ENCODE measurements at places on chromosomes 16 and 17.
A peak's percentile ranks its signal among the peaks of the same experiment; 100 is the strongest.

DNA sequence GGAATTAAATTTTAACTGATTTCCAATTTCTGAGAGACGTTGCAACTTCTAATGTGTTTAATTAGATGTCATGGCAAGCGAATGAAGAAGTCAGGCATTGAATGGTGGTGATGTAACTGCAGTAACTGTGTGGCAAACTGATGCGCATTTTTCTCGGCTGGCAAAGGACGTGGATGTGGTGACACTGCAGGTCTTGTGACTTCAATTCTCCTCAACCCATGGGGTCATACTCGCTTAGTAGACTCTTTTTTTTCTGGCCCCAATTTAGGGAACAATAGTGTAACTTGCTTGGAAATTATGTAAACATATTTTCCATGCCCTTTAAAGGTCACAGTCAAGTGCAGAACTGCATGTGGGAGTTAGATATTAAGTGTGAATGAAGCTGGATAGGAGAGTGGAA is 1.9 kb upstream of the FAM20A start:
- no peak for DNase-seq

GRCh38 chr16:88558457-88559442 is 11.5 kb upstream of the ZC3H18 start:
- peak; percentile 21 for DNase-seq

- no peak for DNase-seq
These were observed 1.9 kb upstream of the SDR42E1 start for GRCh38 chr16:82013139-82013538.

GRCh38 chr17:54662978-54663876 is 237.4 kb upstream of the TOM1L1 start:
- DNase-seq, result no peak

DNA sequence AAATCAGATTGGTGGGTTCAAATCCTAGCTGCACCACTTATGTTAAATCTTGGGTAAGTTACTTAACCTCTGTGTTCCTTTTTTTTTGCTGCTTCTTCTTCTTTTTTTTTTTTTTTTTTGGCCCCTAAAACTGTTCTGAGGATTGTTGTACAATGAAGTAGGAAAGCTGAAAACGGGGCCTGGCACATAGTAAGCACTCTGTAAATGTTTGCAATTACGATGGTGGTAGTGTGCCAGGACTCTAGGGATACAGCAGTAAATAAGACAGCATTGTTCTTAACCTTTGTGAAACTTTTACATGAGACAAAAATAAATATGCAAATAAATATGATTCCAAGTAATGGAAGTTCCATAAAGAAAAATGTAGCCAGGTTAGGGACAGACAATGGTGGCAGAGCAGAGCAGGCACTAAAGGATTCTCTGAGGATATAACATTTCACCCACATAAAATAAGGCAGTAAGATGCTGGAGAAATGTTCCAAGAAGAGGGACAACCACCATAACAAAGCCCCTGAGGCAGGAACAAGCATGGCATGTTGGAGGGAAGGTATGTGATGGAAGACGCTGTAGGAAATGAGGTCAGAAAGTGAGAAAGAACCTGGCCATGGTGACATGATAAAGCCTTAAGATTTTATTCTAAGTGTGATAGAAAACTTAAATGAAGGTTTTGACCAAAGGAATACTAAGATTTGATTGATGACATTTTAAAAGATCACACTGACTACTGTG is 127.3 kb downstream of the NLK start:
- DNase-seq, result no peak

DNA sequence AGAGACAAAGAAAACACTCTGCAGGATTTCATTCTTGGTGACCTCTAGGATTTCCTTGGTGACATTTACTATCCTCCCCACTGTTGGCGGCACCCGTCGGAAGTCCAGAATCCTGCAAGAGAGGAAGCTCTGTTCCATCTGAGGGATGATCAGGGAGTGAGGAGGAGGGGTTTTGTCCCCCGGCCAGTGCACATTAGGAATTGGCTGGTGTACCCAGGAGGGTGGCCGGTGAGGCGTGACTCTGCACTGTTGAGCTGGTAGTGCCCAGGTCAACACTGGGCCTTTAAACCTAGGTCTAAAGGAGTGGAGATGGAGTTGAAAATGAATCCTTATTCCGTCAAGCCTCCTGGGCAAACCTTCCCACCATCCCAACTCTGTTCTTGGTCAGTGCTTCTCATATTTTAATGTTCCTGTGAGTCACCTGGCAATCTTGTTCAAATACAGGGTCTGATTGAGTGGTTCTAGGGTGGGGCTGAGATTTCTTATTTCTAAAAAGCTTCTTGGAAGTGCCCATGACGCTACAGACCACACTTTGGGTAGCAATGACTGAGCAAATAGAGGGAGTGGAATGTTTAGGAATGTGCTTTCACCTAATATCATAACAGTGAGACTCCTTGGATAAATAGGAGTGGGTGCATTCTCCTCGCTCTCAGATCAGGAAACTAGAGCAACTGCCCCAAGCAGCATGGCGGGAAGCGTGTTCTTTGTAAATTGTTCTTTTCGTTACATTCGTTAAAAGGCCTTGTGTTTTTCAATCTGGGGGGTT is 30.7 kb downstream of the PRKAR1A start:
- no peak for DNase-seq

DNA sequence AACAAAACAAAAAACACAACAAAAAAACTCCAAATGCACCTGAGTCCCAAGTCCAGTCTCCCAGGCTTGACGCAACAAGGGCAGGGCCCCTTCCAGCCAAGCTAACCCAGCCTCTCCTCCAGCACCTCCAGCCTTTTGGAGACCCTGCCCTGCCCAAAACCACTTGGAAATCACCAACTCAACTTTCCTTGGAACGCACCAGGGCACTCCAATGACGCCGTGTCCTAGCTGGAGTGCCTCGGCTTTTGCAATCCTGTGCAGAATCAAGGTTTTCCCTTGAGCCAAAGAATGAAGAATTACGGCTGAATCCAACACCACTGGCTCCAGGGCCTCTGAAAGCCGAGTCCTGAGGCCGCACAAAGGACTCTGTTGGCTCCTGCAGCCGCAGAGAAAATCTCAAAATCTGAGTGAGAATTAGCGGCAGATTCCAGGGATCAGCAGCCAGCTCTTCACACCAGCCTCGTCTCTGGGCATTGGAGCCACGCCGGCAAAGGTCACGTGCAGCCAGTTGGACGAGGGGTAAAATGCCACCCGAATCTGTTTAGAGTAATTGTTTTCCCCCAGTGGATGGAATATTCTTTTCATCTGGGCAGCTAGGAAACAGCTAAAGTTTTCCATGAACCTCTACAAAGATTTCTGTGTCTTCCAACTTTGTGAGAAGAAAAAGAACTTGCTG is 9.7 kb upstream of the BAIAP2 start:
- DNase-seq, result no peak

DNA sequence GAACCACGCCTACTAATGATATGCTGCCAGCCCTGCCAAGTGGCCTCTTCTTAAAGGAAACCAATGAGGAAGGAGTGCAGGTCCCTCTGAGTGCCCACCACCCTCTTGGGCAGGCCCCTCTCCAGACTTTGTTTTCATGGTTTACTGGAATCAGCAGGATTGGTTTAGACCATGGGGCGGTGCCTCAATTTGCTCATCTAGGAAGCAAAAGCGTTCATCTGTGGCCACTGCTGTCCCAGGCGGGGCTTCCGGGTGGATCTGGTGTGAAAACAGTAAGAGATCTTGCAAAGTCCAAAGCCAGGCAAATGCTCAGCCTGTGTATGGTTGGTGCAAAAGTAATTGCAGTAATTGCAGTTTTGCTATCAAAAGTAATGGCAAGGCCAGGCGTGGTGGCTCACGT is 71.3 kb downstream of the AMFR start:
- no peak for DNase-seq

DNA sequence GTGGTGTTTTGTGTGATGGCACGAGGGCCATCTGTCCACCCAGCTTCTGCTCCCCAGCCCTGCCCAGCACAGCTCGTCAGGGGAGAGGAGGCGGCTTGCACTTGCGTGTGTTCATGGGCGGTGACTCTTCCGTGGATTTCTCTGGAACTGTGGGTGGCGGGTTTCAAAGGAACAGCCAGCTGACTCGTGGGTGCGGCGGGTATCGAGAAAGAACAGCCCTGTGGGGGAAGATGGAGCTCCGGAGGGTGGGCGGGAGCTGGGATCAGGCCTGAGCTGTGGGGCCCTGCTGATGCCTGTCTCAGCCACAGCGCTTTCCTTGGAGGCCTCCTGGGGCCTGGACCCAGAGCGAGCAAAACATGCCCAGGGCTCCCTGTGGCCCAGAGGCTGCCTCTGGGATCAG is 13.2 kb downstream of the NAGPA start:
- no peak for DNase-seq

- peak; percentile 19 for DNase-seq
These were observed 19.0 kb upstream of the XYLT2 start for GRCh38 chr17:50326831-50327364.

DNA sequence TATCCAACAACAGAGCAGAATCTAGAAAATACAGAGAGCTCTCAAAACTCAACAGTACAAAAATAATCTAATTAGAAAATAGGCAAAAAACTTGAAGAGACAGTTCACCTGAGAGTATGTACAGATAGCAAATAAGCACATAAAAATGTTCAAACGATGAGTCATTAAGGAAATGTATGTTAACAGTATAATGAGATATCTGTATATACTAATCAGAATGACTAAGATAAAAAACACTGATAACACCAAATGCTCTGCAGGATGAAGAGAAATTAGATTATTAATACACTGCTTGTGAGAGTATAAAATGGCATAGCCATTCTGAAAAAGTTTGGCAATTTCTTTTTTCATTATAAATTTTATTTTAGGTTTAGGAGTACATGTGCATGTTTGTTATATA is 1307.6 kb upstream of the GOT2 start:
- no peak for DNase-seq

GRCh38 chr17:72452286-72453173 is 331.7 kb downstream of the SOX9 start:
- DNase-seq, result no peak

- DNase-seq, result no peak
These were observed 6.8 kb upstream of the NXN start for GRCh38 chr17:986322-986929.

- no peak for DNase-seq
These were observed 54.5 kb downstream of the PRMT7 start for GRCh38 chr16:68365167-68365817.

DNA sequence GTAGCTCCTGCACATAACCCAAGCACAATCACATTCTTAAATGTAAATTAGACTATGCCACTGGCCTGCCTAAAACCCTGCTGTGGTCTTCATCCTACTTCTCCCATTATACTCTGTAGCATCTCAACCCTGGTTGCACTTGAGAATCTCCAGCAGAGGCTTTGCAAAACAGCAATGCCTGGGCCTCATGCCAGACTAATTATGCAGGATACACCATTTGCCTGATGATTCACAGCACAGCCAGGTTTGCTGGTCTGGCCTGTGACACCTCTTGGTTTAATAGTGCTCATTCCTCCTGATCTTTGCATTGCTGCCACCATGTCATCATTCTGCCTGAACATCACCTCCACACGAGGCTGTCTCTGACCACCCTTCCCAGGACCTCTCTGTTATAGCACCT is 491.9 kb upstream of the TOM1L1 start:
- DNase-seq, result no peak

- no peak for DNase-seq
These were observed 2.9 kb upstream of the CBX8 start for GRCh38 chr17:79799538-79800324.

DNA sequence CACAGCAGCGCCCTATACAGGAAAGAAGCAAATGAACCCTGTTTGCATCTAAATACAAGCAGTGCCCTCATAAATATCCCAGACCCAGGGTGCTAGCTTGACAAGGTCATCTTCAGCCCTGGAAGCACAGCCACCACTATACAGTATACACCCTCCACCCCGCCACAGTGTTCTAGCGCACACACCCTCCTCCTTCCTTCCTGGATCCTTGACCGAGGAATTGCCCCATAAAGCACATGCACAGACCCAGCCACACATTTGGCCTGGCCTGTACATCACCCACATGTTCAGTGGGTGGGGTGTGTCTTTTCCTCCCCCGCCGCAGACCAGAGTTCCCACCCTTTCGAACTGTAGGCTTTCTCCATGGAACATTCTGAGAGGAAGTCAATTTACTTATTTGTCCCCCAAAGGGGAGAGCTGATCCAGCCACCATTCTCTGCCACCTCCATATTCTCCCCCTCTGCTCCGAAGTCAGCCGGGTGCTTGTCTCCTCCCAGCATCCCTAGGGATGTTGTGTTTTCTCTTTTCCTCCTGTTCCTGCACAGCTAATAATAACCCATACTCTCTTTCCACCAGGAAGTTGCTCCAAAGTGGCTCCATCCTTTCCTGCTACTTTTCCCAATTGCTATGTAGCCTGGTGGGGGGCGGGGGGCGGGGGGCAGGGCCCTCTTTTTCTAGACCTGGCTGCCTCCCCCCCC is 6.6 kb downstream of the ABI3 start:
- no peak for DNase-seq

DNA sequence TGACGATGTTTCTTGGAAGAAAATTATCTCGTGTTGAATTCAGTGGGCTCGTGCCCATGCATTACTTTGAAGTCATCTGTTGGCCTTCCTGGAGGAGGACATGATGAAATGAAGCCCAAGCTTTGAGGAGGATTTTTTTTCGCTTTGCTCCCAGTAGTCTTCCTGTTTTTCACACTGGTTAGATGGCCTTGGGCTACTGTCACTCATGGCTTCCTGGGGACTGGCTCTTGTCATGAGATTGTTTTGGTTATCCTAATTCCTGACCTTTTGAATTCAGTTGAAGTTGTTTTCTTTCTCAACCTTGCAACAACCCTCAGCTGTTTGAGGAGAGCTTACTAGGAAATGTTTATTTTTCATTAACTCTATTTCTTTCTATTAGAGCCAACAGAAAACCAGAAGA is 430.7 kb downstream of the HS3ST3B1 start:
- DNase-seq, result no peak

DNA sequence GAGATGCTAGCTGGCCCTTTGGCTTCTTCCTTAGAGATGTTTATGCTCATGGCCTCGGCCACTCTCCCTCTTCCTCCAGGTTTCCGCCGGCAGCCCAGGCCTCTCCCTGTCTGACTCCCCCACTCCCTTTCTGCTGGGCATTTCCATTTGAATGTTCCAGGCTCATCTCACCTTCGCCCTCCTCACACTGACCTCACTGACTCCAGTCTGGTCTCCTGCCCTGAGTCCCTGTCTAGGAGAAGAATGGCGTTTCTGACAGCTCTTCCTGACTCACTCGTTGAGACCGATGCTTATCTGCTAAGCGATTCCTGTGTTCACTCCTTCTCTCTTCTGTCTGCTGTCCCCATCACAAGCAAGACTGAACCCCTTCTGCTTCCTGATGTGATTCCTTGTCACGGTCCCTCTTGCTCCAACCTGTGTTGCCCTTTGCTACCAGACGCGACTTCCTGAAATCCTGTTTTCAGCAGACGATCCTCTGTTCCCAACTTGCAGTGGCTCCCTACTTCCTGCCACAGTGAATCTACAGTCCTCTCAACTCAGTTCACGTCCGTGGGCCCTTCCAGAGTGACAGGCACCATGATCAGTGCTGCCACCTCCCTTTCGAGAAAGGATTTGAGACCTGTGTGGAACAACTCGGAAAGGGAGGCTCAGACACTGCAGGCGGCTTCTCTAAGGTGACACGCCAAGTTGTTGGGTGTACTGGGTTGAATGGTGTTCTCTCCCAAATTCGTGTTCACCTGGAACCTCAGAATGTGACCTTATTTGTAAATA is 176.4 kb downstream of the MSI2 start:
- DNase-seq, result no peak
